ENCODE measurements at places on chromosomes 2 and 18.

DNA sequence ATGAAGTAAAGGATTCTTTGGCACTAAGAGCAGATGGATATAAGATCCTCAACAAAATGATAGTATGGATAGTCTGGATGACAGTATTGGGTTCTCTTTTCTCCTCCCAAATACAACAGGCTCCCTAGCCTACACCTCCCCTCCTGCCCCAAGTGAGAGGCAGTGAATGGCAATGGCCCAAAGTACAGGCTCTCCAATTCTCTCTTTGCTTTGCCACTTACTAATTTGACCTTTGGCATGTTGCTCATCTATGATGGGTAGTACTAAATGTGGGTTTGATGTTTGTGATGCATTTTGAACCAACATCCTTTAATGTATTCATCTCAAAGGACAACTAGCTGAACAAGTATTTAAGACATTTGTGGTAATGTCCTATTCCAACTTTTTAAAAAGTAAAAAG lies 65.9 kb downstream of the EIF5B start:
- no peak for DNase-seq

GRCh38 chr2:14148216-14148615 lies 484.3 kb upstream of the LRATD1 start:
- DNase-seq = no peak

DNA sequence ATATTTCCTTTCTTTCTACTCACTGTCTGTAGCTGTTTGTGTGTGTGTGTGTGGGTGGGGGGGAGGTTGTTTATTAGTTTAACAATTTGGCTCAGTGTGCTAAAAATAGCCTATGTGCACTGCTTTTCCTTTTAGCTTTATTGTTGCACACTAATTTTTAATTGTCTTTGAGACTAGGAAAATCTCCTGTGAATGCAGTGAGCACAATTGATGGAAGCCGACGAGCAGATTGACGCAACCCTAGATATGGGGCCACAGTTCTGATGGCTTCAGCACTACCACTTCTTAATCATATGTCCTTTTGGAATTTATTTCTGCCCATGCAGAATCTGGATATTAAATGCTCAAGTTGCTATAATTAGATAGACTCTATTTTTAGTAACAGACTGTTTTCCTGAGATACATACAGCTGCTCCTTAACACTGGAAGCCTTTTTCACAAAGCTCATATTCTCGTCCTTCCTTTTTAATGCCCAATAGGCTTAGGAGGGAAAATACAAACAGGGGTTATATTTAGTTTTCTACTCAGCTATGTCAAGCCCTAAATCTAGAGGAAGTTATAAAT lies 109.1 kb downstream of the IRS1 start:
- no peak for DNase-seq

GRCh38 chr2:25257032-25257552 lies 84.6 kb downstream of the DNMT3A start:
- no peak for DNase-seq

DNA sequence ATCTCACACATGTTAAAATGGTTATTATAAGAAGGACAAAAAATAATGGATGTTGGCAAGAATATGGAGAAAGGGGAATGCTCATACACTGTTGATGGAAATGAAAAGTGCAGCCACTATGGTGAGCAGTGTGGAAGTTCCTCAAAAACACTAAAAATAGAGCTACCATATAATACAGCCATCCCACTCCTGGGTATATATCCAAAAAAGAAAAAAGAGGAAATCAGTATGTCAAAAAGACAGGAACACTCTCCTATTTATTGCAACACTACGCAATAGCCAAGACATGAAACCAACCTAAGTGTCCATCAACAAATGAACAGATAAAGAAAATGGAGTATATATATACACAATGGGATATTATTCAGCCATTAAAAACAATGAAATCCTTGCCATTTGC lies 642.6 kb downstream of the RNF144A start:
- no peak for DNase-seq

All from kidney epithelial cell (primary cell).